ENCODE measurements at places on chromosomes 16 and 17. TPM values are rescaled to one million over a fixed set of nuclear protein-coding genes. Genes with fewer than 3 reads are reported as not detected.

Gene ABCA10
- total RNA-seq = 2.8 TPM

Gene CCT6B
- 1.2 TPM for total RNA-seq

Gene CRYM
- 0.26 TPM for total RNA-seq

Gene TBC1D3G
- not detected for total RNA-seq

Gene PMFBP1
- 0.51 TPM for total RNA-seq

Gene FOXJ1
- total RNA-seq = not detected

Gene PTX4
- total RNA-seq = not detected

Gene FOXN1
- not detected for total RNA-seq

Gene DNAAF1
- total RNA-seq = not detected

Gene TPPP3
- total RNA-seq = 3.8 TPM

Gene TCAP
- 0.26 TPM for total RNA-seq

Gene ATAD5
- total RNA-seq = 0.77 TPM

Gene KARS1
- total RNA-seq = 126 TPM

Gene TIMP2
- 88.9 TPM for total RNA-seq

Gene MPP2
- 1.3 TPM for total RNA-seq

Gene ATP2A3
- 12.4 TPM for total RNA-seq

Gene CACNG3
- total RNA-seq = not detected

Gene CEP295NL
- total RNA-seq = 2.3 TPM

Gene CEMP1
- not detected for total RNA-seq

Gene HAS3
- 0.26 TPM for total RNA-seq

Gene PLXDC1
- 4.1 TPM for total RNA-seq

Gene KRT40
- not detected for total RNA-seq

Gene ADAP2
- 4.3 TPM for total RNA-seq

Gene TEX14
- under 0.01 TPM for total RNA-seq

Gene GPR142
- not detected for total RNA-seq

Gene THUMPD1
- 72.9 TPM for total RNA-seq

Gene DOC2B
- not detected for total RNA-seq

Gene KRTAP1-5
- total RNA-seq = not detected

Gene TMEM235
- total RNA-seq = not detected

Gene HAP1
- 0.26 TPM for total RNA-seq

Gene JMJD6
- total RNA-seq = 16.2 TPM

Gene ENPP7
- total RNA-seq = not detected

Gene SCNN1B
- not detected for total RNA-seq
